NCI-H2081 (cell line): ENCODE measurements at places on chromosomes 5 and 9.

- no peak for DNase-seq
Observed at GRCh38 chr5:133714161-133714915, 102.0 kb upstream of the FSTL4 start.

- DNase-seq = no peak
Observed at GRCh38 chr9:13479096-13479495, 199.6 kb upstream of the MPDZ start.

GRCh38 chr9:703392-703791, 138.1 kb upstream of the DMRT1 start:
- no peak for DNase-seq

DNA sequence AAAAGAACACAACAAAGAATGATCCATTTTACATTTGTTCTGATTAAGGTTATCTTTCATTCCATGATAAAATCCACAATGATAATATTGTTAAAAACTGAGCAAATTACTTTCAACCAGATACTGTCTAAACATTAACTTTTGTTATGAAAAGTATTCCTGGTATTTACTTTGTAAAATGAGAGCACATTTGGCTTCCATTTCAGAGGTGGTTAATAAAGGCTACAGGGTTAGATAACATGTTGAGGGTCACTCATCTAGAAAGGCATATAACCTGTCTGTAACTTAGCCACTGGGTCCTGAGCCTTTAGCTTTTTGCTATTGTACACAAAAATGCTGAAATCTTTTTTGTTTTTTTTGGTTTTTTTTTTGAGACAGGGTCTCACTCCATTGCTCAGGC, 99.3 kb downstream of the ANXA2R start:
- DNase-seq = no peak

GRCh38 chr5:156411957-156412356, 85.0 kb downstream of the SGCD start:
- DNase-seq = no peak

GRCh38 chr9:130539420-130540223, 39.8 kb upstream of the FUBP3 start:
- no peak for DNase-seq

GRCh38 chr5:170266570-170267381, 30.8 kb downstream of the LCP2 start:
- no peak for DNase-seq

- DNase-seq = no peak
Observed at GRCh38 chr9:110187126-110187525, 20.8 kb downstream of the C9orf152 start.
